Esophagus muscularis mucosa (tissue), 4 donors: ENCODE measurements at places on chromosomes 12 and 14. TPM values are rescaled to one million over a fixed set of nuclear protein-coding genes. Genes with fewer than 3 reads are reported as not detected.
A peak's percentile ranks its signal among the peaks of the same experiment; 100 is the strongest.

AGAP2 gene
- total RNA-seq: 11.2 TPM

GCH1 gene
- 1.7 TPM for total RNA-seq

SOAT2 gene
- total RNA-seq: not detected

KLRD1 gene
- total RNA-seq: 0.83 TPM

- no peaks in the 10 kb centered on the region for H3K36me3 ChIP-seq
- DNase-seq: no peak
- no peaks in the 10 kb centered on the region for H3K27me3 ChIP-seq
- H3K4me3 ChIP-seq: no peak overlapping the region
Observed at GRCh38 chr14:29757711-29758233, 169.9 kb downstream of the PRKD1 start.

DNA sequence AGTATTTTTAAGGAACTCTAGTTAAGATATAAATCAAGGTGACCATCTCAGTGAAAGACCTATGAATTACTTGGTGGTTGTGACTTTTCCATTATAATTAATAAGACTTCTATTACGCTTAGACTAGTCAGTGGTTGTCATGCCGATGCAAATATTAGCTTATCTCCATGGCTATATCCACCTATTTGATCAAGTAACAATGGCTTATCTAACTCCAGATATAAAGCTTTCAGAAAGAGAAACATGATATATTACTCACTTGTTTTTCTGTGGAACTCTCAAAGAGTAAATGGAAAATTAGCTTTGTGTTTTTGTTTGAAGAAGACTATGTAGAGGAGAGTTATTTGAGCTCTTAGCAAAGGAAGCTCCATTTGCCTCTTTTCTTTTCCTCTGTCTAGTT, 323.8 kb upstream of the DCN start:
- no peak overlapping the region for H3K27ac ChIP-seq
- H3K4me3 ChIP-seq: no peak overlapping the region
- no peak for DNase-seq

DNA sequence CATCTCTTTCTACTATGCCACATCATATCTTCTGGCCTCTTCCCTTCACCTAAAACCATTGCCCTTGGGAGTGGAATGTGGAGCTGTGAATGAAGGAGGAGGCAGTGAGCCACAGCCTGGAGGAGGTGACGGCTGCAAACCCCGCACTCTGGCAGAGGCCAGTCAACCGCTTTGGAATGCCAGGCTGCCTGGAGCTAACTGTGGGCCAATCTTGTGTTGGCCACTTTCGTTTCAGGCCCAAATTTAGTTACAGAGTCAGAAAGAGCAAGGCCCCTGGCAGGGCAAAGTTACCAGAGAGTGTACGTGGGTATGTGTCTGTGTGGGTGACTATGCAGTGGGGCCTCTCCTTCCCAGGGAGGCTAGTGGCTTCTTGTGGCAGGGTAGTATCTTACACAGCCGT, 40.1 kb downstream of the CACNA1C start:
- peaks cover 76% of the 10 kb centered on the region for H3K4me1 ChIP-seq
- H3K36me3 ChIP-seq: no peaks in the 10 kb centered on the region
- H3K4me3 ChIP-seq: no peak overlapping the region
- no peaks in the 10 kb centered on the region for H3K27me3 ChIP-seq
- DNase-seq: no peak
- peak overlapping the region; percentile 86 for H3K27ac ChIP-seq

DNA sequence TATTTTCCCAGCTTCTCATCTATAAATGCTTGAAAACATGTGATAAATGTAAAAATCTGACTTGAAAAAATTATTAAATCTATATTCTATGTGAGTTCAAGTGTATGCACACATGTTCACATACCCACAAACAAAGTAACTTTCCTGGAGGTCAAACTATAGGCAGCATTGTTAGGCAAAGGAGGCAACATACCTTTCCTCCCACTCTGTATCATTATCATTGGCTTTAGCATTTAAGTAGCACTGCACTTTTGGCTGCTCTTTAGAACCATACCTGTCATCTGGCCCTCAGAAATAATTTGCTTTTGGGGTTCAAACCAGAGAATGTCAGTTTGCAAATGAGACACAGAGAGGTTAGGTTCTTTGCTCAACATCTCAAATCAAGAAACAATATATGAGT, 102.4 kb upstream of the CCDC196 start:
- H3K4me3 ChIP-seq: no peak overlapping the region
- peaks cover 12% of the 10 kb centered on the region for H3K4me1 ChIP-seq
- no peak overlapping the region for H3K27ac ChIP-seq
- H3K36me3 ChIP-seq: no peaks in the 10 kb centered on the region

- no peaks in the 10 kb centered on the region for H3K27me3 ChIP-seq
- peaks cover 1% of the 10 kb centered on the region for H3K36me3 ChIP-seq
- peak within 1 kb of the TSS; percentile 57 for H3K27ac ChIP-seq
- no peak for DNase-seq
- H3K4me3 ChIP-seq: peak within 1 kb of the TSS; percentile 70
Observed at GRCh38 chr12:48925304-48926011, at the start of gene FKBP11. TSS of gene FKBP11 (minus strand) at chr12:48925492. CDS start at chr12:48925428, 64 bp downstream.

CMA1 gene
- 2.6 TPM for total RNA-seq

DNA sequence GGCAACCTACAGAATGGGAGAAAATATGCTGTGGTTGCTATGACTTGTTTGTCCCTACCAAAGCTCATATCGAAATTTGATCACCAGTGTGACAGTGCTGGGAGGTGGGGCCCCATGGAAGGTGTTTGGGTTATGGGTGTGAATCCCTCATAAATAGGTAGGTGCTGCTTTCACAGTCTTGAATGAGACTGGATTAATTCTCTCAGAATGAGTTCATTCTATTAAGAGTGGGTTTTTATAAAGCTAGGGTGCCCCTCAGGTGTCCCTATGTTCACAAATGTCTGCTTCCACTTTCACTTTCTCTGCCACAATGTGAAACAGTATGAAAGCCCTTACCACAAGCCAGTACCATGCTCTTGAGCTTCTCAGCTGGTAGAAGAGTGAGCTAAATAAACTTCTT, 133.5 kb downstream of the CPNE8 start:
- H3K4me1 ChIP-seq: no peaks in the 10 kb centered on the region
- no peak overlapping the region for H3K27ac ChIP-seq
- H3K4me3 ChIP-seq: no peak overlapping the region
- H3K36me3 ChIP-seq: peaks cover 5% of the 10 kb centered on the region
- no peak for DNase-seq
- H3K27me3 ChIP-seq: no peaks in the 10 kb centered on the region

TAS2R50 gene
- 4.2 TPM for total RNA-seq

GRCh38 chr12:113200021-113200797, 14.7 kb downstream of the RITA1 start:
- H3K36me3 ChIP-seq: no peaks in the 10 kb centered on the region
- no peaks in the 10 kb centered on the region for H3K4me1 ChIP-seq
- no peaks in the 10 kb centered on the region for H3K27me3 ChIP-seq

NKX2-8 gene
- not detected for total RNA-seq

GRCh38 chr12:11801643-11802042, 152.2 kb downstream of the ETV6 start:
- H3K27ac ChIP-seq: peak overlapping the region; percentile 69
- no peak overlapping the region for H3K4me3 ChIP-seq
- DNase-seq: no peak
- peaks cover 39% of the 10 kb centered on the region for H3K4me1 ChIP-seq
- no peaks in the 10 kb centered on the region for H3K27me3 ChIP-seq

- no peak for DNase-seq
- H3K4me3 ChIP-seq: no peak overlapping the region
- no peaks in the 10 kb centered on the region for H3K4me1 ChIP-seq
Observed at GRCh38 chr12:29889737-29890136, 106.0 kb upstream of the TMTC1 start.

DNA sequence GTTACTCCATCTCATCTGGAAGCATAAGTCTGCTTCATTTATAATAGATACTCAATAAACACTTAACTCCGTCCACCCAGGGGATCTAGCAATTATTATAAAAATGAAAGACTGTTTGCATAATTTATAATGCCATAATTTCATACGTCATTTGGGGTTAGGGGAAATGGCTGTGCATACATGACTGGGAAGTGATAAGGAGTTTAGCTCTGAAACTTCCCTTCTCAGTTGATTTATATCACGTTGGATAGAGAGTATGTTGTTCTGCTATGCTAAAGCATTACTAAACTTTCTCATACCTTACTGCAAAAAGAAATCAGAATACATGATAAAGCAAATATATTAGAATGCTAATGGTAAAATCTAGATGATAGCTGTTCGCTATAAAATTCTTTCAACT, 90.4 kb upstream of the DYNC1H1 start:
- no peak overlapping the region for H3K4me3 ChIP-seq
- no peaks in the 10 kb centered on the region for H3K36me3 ChIP-seq
- peaks cover 54% of the 10 kb centered on the region for H3K4me1 ChIP-seq
- H3K27ac ChIP-seq: no peak overlapping the region
- no peaks in the 10 kb centered on the region for H3K27me3 ChIP-seq

- H3K27me3 ChIP-seq: no peaks in the 10 kb centered on the region
- DNase-seq: no peak
- peaks cover 8% of the 10 kb centered on the region for H3K36me3 ChIP-seq
- peaks cover 66% of the 10 kb centered on the region for H3K4me1 ChIP-seq
- H3K27ac ChIP-seq: peak overlapping the region; percentile 98
Observed at GRCh38 chr14:103519043-103519836, 3.4 kb downstream of the CKB start.

SLC25A21 gene
- 3.3 TPM for total RNA-seq

INSM2 gene
- total RNA-seq: not detected

DNA sequence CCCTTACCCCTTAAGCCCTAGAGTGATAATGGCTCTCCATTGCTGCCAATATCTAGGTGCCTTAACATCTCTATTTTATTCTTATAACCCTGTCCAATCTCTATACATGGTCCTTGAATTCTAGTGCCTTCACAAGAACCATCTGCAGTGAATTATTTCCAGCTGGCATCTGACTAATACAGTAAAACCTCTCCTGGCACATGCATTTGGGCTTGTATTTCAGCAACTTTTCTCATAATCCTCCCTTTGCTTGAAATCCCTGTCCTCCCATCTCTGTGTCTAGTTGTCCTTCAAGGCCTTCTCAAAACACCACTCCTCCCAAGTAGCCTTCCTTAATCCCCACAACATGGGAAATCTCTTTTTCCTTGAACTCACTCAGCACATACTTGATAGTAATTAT, 14.2 kb upstream of the HMGA2 start:
- H3K36me3 ChIP-seq: no peaks in the 10 kb centered on the region
- peaks cover 19% of the 10 kb centered on the region for H3K27me3 ChIP-seq
- no peaks in the 10 kb centered on the region for H3K4me1 ChIP-seq
- DNase-seq: no peak

FOXG1 gene
- 1.2 TPM for total RNA-seq

- peak overlapping the region; percentile 1 for H3K27ac ChIP-seq
- DNase-seq: no peak
- no peak overlapping the region for H3K4me3 ChIP-seq
- H3K36me3 ChIP-seq: no peaks in the 10 kb centered on the region
- no peaks in the 10 kb centered on the region for H3K27me3 ChIP-seq
- H3K4me1 ChIP-seq: peaks cover 17% of the 10 kb centered on the region
Observed at GRCh38 chr14:91753501-91754128, 21.7 kb upstream of the CATSPERB start.

LTBP2 gene
- 130 TPM for total RNA-seq

- no peaks in the 10 kb centered on the region for H3K27me3 ChIP-seq
- H3K4me1 ChIP-seq: no peaks in the 10 kb centered on the region
- no peak overlapping the region for H3K27ac ChIP-seq
- no peak for DNase-seq
- H3K36me3 ChIP-seq: no peaks in the 10 kb centered on the region
Observed at GRCh38 chr12:43869184-43869583, 33.3 kb downstream of the TMEM117 start.
